LHCN-M2 (cell line): ENCODE measurements at places on chromosomes 6 and 20.

DNA sequence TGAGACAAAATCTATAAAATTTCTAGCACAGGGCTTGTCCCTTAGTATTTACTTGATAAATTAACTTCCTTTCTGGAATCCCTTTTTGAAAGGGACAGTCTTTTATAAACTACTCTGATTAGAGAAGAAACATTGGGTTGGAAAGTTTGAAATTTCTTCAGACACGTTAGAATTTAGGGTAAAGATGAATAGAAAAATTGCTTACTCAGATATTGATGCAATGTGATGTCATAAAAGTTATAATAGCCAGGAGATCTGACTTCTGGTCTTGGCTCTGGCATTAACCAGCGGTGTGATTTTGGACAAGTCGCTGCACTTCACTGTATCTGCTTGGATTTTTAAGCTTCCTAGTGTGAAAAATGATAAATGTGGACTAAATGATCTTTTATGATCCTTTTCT lies 9.7 kb upstream of the TNFRSF21 start:
- no peak for DNase-seq

DNA sequence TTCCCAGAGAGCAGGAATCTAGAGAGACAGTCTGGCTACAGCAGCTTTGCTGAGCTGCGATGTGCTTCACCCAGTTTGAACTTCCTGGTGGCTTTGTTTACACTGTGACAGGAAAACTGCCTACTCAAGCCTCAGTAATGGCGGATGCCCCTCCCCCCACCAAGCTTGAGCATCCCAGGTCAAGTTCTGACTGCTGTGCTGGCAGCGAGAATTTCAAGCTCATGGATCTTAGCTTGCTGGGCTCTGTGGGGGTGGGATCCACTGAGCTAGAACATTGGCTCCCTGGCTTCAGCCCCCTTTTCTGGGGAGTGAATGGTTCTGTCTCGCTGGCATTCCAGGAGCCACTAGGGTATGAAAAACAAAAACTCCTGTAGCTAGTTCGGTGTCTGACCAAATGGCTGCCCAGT lies 91.0 kb upstream of the ESR1 start:
- no peak for DNase-seq

DNA sequence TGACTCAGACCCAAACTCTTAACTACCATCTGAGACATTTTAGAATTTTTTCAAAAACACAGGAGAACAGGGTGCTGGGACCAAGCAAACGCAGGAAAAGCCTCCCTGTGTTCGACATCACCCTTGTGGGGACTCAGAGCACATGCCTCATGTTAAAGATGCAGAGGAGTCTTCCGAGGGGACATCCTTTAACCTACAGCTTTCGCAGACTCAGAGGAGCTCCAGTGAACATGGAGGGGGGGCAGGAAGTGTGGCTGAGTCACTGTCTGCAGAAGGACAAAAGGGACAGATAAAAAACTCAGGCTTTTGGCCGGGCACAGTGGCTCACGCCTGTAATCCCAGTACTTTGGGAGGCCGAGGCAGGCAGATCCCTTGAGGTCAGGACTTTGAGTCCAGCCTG lies 15.1 kb downstream of the BMP7 start:
- no peak for DNase-seq

- peak; percentile 34 for DNase-seq
These were observed 154.1 kb downstream of the CD24 start for GRCh38 chr6:106820412-106820852.

GRCh38 chr6:101202867-101203374 lies 190.6 kb upstream of the GRIK2 start:
- no peak for DNase-seq

- no peak for DNase-seq
These were observed 77.9 kb downstream of the RFX6 start for GRCh38 chr6:116954938-116955337.

DNA sequence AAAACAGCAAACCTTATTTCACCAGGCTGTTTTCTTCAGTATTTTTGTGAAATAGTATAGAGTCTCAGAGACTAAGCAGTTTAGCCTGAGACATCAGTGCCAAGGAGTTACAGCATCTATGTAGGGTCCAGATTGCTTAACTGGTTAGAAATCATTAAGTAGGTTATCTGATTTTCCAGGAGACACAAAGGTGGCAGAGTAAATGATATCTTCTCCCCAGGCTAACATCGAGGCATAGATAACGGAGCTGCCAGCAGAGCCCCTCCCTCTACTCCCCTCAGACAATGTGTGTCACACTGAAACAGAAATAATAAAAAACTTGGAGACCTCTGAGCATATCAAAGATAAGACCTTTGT lies 473.0 kb upstream of the CITED2 start:
- no peak for DNase-seq
